Omental fat pad (tissue), 4 donors: ENCODE measurements at places on chromosomes 4 and X.

GRCh38 chrX:20545538-20545937, 278.8 kb upstream of the RPS6KA3 start:
- no peak for DNase-seq

- DNase-seq = no peak
These were observed 241.0 kb upstream of the PSAPL1 start for GRCh38 chr4:7675612-7676320.

GRCh38 chr4:101288365-101289145, 58.8 kb downstream of the PPP3CA start:
- DNase-seq = no peak

DNA sequence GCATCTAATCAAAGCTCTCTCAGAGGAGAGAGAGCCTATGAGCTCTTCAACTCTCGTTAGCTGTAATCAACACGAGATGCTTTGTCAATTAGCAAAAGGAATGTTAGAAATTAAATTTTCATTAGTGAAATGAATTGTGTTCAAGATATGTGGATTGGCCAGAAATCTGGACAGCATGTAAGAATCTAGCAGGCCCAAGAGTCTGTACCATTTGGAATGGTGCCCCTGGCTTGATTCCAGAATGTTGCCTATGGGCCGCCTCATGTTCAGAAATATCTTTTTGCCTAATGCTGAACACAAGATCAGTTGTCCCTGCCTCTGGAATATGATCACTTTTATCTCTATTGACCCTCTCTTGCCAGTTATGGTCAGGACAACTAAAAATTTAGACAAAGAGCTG, 88.2 kb downstream of the RBM46 start:
- DNase-seq = no peak

- no peak for DNase-seq
These were observed 28.9 kb upstream of the CAMK2D start for GRCh38 chr4:113790478-113790877.

GRCh38 chrX:68685685-68686084, 38.2 kb downstream of the STARD8 start:
- DNase-seq = no peak

DNA sequence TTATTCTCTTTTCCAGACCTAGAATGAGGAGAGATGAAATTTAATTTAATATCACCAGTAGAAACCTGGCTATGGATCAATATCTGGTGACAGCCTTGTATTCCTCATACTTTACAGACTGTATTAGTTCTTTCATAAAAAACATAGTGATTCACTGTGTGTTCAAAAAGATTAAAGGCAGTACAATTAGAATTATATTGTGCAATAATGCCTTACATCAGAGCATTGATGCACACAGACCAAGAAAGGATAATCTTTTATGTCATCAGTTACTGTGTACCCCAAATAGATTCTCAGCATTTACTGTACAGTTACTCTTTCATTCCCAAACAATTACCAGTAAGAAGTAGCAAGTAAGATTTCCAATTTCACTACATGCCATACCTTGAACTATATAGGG, 260.5 kb upstream of the ANXA10 start:
- DNase-seq = no peak

- DNase-seq = no peak
These were observed 40.8 kb downstream of the HCCS start for GRCh38 chrX:11151799-11152559.

DNA sequence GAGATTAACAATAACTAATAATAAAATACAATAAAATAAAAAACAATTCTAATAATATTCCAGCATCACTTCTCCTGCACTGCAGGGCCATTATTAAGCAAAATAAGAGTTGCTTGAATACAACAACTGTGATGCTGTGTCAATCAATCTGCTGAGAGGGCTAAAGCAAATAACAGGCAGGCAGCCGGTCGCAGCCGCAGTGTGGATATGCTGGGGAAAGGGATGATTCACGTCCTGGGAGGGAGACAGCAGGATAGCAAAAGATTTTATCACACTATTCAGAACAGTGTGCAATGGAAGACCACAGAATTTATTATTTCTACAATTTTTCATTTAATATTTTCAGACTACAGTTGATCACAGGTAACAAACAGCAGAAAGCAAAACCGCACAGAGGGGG, 76.5 kb upstream of the SMARCAD1 start:
- no peak for DNase-seq
